ENCODE measurements at places on chromosomes 5 and 9.

GRCh38 chr5:127586811-127587210, 62.1 kb upstream of the CTXN3 start:
- DNase-seq, result no peak

DNA sequence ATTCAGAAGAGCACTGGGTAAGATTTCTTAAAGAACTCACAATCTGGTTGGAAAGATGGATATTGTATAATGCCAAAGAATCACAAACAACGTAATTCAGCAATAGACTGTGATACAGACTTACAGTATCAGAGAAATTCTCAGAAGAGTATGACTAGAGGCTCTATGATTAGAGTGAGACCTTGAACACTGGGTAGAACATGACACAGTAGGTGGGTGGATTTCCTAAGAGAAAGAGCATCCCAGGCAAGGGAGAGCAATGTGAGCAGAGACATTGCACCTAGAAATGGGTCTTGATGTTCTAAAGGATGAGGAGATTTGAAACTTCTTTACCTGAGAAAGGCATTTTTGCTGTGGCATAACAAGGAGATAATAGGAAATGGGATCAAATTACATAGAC, 27.3 kb upstream of the CAST start:
- no peak for DNase-seq

DNA sequence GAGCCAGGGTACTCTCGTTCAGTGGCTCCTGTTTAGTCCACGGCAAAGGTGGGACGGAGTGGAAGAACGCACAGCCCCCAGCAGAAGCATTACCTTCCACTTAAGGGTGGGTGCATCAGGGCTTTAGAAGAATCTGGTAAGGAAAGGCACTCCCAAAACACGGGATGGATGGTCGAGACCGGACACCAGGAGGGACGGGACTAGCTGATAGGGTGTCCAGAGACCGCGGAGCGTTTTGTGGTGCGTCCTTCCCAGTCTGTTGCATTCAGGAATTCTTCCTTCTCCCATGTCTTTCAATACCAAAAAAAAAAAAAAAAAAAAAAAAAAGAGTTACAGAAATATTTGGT, 545 bp upstream of the CTSV start:
- peak; percentile 54 for DNase-seq

DNA sequence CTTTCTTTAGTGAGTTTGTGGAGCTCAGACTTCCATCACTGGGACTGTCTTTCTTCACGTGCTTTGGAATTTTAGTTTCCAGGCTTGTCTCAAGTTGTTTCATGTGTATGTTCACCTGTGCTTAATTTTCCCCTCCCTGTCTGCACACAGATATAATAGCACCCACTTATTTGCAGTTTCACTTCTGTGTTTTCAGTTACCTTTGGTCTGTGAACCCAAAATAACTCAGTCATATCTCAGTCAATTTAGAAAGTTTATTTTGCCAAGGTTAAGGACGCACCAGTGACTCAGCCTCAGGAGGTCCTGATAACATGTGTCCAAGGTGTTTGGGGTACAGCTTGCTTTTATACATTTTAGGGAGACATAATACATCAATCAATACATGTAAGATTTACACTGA, 330.4 kb downstream of the ICE1 start:
- DNase-seq, result no peak

GRCh38 chr9:10903969-10904368, 291.2 kb upstream of the PTPRD start:
- no peak for DNase-seq

DNA sequence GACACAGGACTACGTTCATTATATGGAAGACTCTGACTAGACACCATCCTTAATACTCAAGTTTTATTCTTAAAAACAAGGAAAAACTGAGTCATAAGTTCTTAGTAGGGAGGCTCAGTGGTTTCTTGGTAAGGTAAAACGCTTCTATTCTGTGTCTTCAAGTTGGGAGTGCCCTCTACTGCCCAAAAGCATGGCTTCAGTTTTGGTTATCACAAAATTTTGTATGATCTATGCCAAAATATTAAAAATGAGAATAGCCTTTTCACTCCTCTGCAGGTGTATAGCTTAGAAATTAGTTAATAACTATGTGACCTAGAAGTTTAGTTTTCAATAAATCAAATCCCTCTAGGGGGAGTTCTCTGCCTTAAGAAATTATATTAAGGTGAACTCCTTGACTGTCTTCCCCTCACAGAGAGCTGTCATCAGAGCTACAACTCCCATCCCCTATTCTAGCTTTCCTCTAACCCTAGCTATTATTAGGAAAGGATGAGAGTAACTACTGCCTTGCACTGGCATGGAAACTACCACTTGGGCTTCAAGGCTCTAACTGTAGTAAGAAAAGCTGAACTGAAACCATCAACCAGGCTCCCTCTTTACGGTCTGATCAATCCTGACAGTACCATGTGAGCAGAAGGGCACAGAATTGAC, 189.7 kb downstream of the GNAQ start:
- DNase-seq, result no peak

DNA sequence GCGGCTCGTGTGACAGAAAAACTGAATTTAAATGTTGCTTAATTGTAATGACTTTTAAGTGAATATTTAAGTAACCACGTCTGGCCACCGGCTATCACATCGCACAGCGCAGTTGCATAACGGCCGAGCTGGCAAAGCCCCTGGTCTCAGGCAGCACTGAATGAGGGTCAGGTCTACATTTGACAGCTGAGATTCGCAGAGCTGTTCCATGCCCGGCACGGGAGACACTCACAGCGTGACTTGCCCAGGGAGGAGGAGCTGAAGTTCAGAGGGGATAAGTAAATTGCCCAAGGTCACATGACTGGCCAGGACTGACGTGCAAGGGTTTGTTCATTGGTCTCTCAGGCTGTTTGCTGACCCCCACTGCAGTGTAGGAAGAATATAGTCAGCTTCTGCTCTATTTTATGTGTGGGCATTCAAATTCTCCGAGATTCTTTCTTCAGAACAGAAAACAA, 17.4 kb upstream of the COL5A1 start:
- no peak for DNase-seq

DNA sequence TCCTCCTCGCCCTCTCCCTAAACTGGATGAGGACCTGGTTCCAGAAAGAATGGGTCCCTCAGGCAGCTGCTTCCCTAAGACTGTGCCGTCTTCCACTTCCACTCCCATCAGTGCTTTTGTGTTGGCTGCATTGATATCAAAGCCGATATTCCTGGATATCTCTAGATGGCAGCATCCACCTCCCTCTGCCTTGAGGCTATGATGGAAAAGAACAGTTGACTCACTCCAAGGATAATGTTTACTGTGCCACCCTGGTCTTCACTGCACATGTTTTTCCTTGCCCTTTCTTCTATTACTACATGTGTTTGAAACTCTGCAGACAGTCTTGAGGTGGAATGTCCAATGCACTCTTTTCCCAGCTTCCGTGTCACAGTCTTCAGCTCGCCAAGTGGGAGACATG, 211.6 kb downstream of the MAST4 start:
- no peak for DNase-seq

GRCh38 chr9:14111696-14112095, 202.2 kb downstream of the NFIB start:
- DNase-seq, result no peak

- no peak for DNase-seq
Observed at GRCh38 chr9:134324359-134325095, 1.7 kb upstream of the RXRA start.

DNA sequence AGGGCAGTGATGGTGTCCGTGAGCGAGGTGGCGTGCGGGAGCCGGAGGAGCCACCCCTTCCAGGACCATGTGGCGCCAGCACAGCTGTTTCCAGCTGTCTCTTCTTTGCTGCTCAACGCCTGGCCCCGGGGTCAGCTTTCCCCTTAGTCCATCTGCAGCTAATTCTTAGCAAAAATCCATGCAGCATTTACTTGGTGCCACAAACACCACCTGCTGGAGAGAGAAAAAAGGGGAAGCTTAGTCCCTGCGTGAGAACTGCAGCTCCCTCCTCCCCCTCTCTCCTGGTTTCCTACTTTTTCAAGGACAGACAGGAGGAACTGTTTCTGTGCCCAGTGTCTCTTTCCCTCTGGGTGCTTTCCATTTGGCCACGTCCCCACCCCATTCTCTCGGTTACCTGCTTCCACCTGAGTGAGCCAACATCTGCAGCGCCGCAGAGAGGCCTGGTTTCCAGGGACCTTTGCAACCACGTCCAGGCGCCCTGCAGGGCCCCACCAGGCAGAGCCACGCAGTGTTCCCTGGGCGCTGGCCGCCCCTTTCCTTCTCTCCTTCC, 3.4 kb downstream of the SLC6A19 start:
- DNase-seq, result peak; percentile 33

- no peak for DNase-seq
Observed at GRCh38 chr9:117081641-117082317, 333.1 kb downstream of the ASTN2 start.

GRCh38 chr5:110542949-110543348, 183.5 kb downstream of the TMEM232 start:
- no peak for DNase-seq

- no peak for DNase-seq
Observed at GRCh38 chr9:83130541-83130940, 67.6 kb upstream of the RASEF start.

GRCh38 chr9:6852243-6852963, 94.6 kb downstream of the KDM4C start:
- no peak for DNase-seq
